NCI-H1092 (cell line): ENCODE measurements at places on chromosomes 3 and 15.

- DNase-seq, result no peak
Measured at GRCh38 chr3:40886660-40887425, 312.5 kb upstream of the CTNNB1 start.

- DNase-seq, result no peak
Measured at GRCh38 chr3:185912512-185912911, 25.3 kb downstream of the TRA2B start.

DNA sequence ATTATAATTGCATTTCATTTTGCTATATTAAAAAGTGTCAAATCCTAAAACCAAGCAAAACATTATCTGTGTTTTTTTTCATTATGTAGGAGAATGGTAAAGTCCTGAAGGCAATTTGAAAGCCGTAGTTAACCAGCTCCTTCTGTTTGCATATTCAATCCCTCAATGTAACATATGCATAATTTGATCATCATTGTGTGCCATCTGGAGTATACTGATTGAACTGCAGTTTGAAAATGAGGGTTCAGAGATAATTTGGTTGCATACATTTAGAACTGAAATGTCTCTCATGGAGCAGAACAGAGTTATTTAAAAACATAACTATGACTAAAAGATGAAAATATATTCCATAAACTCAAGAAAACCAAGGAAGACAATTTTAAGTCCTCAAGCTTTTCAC lies 518.6 kb downstream of the GBE1 start:
- DNase-seq, result no peak

DNA sequence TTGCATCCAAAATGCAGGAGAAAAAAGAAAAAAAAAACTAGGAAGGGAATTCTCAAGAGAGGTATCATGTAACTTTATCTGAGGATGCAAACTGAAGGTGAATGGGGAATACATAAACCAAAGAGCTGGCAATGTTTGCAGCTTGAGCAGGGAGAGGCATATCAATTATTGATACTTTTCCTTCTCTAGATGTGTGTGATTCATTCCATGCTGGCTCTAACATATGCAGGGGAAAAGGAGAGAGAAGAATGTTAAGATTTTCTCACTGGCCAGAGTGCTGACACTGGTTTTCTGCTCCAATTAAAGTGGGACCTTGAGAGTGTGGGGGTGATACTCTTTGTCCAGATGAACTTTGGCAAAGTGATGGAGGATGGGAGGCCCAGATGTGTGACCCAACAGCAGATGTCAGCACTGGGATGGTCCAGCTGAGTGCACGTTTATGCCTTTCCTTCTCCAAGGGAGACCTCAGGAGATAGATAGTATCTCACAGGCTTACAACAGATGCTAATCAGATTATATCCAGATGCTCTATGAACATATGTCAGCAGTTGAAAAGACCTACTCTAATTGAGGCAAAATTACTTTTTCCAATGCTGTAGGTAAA lies 50.0 kb upstream of the PSMD6 start:
- no peak for DNase-seq
